ENCODE measurements at places on chromosomes 6 and 20. TPM values are rescaled to one million over a fixed set of nuclear protein-coding genes. Genes with fewer than 3 reads are reported as not detected.

SFTA2 gene
- 511 TPM for total RNA-seq

ZBTB46 gene
- 11.5 TPM for total RNA-seq

HBS1L gene
- total RNA-seq, result 33.6 TPM

MRPL18 gene
- total RNA-seq, result 54.1 TPM

GSTA2 gene
- total RNA-seq, result 2.1 TPM

SLC13A3 gene
- total RNA-seq, result 6.5 TPM

DNA sequence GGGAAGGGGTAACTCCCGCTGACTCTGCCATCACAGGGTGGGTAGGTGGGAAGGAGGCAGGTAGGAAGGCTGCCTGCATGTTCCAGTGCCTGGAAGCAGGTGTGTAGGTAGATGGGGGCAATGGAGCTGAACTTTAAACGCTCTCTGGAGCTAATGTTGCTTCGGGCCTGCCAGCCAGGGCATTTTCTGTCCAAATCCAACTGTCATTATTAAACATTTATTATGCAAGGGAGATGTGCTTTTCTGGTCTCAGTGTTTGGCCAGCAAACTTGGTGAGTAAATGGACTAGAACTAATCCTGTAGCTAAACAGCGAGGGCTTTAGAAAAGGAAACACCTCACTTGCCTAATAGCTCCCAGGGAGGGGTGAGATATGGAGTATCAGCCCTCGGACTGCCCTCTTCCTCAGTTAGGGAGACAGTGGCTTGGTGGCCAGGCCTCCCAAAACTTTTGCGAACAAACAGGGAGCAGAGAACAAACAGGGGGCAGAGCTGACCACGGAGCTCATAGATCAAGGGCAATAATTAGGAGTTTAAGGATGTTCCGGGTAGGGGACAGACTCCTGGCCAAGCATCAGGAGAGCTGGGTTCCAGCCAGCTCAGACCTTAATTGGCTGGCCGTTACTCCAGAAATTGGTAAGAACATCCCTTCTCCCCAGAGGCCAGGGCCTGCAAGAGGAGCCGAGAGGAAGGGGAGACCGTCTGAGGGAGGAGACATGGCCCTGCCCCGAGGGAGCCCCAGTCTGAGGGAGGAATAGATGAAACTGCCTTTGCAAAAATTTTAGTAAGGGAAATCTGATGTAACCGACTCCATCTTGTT, 131.1 kb downstream of the VEGFA start:
- DNase-seq, result no peak

GRCh38 chr20:23120936-23121750, 35.0 kb upstream of the CD93 start:
- DNase-seq, result no peak

DNA sequence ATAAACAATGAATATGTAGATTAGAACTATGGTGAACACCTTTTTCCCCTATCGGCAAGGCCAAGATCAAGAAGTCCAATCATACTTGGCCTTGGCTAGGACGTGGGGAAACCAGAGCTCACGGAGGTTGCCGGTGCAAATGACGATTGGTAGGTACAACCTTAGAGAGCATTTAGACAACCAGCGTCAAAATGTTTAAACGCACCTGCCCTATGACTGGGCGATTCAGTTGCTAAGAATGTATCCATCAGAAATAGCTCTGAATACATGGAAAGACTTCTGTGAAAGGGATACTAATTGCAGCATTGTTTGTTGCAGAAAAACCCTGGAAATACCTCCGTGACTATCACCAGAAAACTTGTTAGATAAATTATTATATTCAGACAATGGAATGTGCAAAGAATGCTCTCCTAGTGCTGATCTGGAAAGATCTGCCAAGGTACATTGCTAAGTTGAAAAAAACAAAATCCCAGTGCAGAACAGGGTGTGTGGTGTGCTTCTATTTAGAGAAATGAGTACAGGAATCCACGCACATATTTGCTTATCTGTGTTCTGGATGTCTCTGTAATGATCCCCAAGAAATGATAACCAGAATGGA, 48.0 kb upstream of the PTPN1 start:
- DNase-seq, result no peak

DNA sequence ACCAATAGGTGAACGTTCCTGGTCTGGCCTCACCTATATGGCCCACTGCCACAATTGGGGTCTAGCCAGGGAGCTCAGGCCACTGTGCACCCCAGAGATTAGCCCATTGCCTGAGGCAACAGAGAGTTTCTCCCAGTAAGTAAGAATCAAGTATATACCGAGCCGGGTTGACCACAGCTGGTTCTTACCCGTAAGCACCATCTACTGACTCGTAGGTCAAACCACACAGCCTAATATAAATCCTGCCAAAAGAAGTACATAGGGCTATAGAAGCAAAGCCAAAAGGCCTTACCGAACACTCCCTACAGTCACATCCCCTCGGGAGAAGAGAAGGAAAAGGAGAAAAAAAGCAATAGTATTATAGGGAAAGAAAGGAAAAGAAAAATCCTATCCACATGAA, 463.6 kb upstream of the GJE1 start:
- no peak for DNase-seq

DNA sequence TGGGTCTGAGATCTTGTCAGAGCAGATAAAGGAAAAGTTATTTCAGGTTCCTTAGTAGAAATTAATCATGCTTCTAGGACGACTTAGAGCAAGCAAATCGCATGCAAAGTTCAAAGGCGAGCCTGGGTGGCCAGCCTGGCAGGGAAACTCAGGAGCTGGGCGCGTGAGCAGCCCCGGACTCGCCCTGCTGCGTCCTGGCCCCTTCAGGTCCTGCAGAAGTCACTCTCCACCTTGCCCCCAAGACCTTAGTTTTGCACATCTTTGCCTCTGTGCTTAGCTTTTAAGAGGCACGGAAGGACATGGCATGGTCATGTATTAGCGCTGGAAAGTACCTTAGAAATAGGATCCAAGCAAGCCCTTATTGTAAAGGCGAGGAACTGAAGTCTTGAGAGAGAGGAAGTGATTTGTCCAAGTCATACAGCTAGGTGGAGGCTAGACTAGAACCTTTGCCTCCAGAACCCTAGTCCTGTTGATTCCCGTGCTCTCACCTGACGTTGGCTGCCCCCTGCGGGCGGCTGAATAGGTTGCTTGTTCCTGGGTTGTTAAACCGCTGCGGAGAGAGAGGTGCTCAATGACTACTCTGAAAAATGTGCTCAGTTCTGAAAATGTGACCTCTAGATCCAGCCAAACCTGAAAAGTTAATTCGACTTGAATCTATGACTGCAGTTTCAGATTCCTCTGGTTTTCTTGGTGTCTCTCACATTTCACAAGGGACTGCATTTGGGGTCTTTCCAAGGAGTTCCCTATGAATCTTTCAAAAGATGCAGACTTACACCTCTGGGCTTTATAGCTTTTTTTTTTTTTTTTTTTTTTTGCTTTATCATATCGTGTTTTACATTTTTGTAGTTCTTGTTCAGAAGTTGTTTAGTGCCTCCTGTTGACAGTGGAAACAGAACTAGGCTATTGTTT, 2.7 kb downstream of the MYB start:
- peak; percentile 70 for DNase-seq

GRCh38 chr20:32088759-32089158, 20.8 kb upstream of the TM9SF4 start:
- DNase-seq, result no peak

DNA sequence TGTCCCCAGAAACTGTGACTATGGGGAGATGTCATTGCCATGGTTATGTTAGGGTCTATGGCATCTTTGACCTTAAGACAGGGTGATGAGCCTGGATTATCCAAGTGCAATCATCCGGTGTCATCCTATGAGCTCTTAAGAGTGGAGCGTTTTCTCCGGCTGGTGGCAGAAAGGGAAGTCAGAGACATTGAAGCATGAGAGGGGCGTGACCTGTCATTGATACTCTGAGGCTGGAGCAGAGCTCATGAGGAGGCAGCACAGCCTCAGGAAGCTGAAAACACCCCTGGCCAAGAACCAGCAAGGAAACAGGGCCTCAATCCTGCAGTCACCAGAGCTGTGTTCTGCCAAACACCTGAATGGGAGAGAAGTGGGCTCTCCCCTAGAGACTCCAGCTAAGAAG, 59.6 kb downstream of the ANKRD60 start:
- no peak for DNase-seq

GRCh38 chr6:3987053-3987452, 91.9 kb downstream of the FAM217A start:
- DNase-seq, result no peak

DNA sequence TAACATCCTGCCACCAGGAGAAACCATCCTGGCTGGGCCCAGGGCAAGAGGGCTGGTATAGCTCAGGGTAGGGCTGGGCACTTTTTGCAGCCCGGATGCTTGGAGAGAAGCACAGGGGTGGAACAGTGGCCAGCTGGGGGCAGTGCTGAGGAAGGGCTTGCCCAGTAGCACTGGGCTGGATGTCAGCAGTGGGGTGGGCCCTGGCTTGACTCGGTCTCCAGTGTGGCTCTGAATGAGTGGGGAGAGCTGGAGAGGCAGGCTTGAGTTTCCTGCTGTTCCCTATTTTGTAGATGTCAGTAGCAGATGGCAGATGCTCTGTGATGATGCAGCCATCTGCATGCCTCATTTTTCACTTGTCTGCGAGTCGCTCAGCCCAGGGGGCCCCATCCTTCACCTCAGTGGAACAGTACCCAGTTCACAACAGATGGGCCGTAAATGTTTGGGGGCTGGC, 56.3 kb upstream of the TULP1 start:
- DNase-seq, result no peak

DNA sequence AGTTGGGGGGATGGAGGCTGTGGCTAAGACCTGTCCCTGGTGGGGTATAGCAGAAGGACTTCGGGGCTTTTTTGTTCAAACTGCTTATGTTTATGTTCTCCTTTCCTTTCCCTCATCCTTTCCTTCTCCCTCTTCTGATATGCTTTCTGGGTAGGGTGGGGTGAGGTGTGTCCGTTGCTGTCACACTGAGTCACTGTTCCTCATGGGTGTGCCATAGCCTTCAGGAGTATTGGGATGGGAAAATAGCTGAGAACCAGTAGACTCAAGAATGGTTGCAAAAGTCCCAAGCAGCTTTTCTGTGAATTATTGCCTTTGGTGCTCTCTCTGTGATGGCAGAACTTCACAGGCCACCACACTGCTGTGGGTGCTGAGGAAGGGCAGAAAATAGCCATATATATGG, 39.6 kb downstream of the TPD52L1 start:
- no peak for DNase-seq

- DNase-seq, result no peak
These were observed 57.4 kb upstream of the CCDC167 start for GRCh38 chr6:37556881-37557644.

GRCh38 chr6:74956559-74957428, 249.1 kb downstream of the COL12A1 start:
- no peak for DNase-seq

Data from upper lobe of left lung (tissue), 6 donors.